ENCODE measurements at places on chromosomes 5 and 9.
A peak's percentile ranks its signal among the peaks of the same experiment; 100 is the strongest.

- no peak for DNase-seq
Measured at GRCh38 chr9:68802525-68803015, 97.5 kb downstream of the PIP5K1B start.

DNA sequence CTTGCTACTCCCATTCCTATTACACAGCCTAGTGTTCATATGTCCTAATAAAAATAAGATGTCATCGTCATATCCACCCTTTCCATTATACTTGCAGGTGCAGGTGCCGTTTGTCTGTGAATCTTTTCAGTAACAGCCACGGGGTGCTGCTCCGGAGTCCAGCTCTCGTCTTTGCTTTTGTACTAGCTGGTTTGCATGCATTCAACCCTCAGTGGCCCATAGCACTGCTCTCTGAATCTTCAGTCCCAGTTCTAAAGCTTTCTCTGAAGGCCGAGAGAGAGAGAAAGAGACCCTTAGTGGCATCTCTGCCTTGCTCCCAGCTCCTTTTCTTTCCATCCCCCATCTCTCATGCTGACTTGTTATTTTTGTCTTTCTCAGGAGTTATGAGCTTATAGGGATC, 468.5 kb downstream of the TMEM232 start:
- no peak for DNase-seq

DNA sequence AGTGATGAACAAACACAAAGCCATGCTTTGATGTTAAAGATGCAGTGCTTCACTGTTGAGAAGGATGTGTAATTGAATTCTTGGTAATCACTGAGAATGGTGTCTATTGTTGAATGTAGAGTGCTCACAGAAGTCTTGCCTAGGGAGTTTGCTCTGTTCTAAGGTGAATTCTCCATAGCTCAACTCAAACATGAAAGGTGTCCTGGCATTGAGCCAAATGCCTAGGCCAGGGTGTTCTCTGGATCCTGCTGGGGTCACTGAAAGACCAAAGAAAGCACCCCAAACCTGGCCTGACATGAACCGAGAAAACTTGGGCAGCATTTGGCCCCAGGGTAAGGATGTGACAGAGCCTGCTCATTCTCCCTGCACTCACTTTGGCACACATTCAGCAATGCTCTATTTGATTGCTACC, 217.3 kb downstream of the ARL15 start:
- no peak for DNase-seq

DNA sequence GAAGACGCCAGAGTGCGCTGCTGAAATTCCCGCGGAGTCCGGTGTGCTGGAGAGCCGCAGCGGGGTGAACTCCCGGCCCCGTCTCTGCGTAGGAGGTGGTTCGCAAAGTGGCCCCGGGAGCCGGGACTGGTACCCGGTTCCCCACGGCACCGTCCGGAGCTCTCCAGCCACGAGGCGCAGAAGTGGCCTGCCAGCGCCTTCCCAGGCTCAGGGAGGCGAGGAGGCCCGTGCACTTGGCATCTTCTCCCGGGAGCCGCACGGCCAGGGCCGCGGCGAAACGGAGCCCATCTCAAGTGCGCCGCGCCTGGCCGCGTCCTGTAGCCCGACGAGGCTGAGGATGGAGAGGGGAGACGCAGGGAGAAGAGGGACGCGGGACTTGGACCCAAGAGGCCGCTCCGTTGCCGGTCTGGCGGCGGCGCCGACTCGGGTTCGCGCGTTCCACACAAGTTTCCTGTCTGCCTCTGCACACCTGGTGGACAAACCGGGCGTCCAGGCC, 1.1 kb upstream of the IRX1 start:
- no peak for DNase-seq

DNA sequence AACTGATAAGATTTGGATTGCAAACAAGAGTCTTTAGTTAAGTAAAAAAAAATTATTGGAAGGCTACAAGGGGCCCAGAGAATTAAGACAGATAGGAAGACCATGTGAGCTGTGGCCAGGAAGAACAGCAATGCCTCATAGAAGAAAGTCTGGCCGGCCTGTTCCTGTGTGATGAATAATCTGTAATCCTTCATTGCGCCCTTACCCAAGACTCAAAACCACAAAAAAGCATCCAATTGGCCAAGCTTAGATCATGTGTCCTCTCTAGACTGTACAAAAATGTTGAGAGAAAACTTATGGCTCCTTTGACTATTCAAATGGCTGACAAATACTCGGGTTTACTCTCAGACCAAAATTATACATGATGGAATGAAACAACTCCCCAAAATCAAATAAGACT, 1383.5 kb downstream of the PTPRD start:
- no peak for DNase-seq

GRCh38 chr9:89481538-89481915, 16.4 kb downstream of the SEMA4D start:
- no peak for DNase-seq

- DNase-seq, result no peak
Measured at GRCh38 chr5:94558028-94558427, 60.4 kb downstream of the KIAA0825 start.

GRCh38 chr5:58629271-58630159, 46.6 kb downstream of the RAB3C start:
- DNase-seq, result no peak

DNA sequence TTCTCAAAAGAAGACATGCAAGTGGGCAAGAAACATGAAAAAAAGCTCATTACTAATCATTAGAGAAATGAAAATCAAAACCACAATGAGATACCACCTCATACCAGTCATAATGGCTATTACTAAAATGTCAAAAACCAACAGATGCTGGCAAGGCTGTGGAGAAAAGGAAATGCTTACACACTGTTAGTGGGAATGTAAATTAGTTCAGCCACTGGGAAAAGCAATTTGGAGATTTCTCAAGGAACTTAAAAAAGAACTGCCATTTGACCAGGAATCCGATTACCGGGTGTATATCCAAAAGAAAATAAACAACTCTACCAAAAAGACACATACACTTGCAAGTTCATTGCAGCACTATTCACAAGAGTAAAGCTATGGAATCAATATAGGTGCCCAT, 595.4 kb upstream of the RIOK2 start:
- DNase-seq, result no peak

DNA sequence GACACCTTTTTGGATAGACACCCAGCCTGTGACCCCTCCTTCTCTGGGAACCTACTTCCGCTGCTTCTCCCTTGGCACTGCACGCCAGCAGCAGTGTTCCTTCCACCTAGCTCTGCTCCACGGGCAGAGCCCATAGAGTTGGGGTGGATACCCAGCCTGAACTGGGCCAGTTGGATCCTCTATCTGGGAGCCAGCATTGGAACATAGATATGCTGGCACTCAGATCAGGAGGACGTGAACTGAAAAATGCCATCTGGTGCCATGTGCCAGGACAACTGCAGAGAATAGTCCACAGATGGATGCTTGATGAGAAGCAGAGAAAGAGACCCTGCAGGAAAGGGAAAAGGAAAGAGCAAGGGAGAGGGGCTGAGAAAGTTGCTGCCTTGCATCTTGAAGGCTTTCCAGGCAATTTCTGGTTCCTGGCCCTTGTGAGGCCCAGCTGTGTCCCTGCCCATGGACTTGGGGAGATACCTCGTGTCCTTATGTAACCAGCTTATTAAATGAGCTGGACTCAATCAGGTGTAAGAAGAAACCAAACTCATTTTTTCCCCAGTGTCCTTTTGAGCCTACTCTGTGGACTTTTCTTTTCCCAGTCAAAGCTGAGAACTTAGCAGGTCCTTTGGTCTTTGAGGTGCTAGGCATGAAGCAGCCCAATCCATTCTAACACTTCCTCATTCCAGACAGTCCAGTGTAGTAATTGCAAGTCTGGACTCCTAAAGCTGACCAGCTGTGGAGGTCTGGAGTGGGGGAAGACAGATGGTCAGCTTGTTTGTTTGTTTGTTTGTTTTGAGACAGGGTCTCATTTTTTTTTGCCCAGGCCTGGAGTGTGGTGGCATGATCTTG, 39.1 kb downstream of the ANGPTL2 start:
- no peak for DNase-seq

GRCh38 chr5:65907135-65907534, 19.2 kb upstream of the ERBIN start:
- DNase-seq, result no peak

DNA sequence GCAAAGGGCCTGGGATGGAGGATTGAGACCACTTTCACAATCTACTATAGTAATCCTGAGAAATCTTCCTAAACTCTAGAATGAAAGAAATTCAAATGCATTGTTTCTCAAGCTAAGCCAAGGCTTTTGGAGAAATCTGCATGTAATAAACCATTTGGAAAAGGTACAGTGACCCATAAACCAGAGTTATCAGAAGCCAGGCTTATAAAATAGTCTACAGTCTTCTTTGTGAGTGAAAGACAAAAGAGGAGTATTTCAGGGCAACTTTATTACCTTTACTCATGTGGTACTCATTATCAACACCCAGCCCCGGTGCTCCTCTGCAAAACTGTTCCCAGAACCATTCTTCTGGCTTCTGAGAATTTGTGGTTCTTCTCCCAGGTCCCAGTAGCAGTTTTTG, 87.0 kb downstream of the GALNT10 start:
- DNase-seq, result no peak

GRCh38 chr9:16848179-16848578, 22.3 kb downstream of the BNC2 start:
- no peak for DNase-seq

DNA sequence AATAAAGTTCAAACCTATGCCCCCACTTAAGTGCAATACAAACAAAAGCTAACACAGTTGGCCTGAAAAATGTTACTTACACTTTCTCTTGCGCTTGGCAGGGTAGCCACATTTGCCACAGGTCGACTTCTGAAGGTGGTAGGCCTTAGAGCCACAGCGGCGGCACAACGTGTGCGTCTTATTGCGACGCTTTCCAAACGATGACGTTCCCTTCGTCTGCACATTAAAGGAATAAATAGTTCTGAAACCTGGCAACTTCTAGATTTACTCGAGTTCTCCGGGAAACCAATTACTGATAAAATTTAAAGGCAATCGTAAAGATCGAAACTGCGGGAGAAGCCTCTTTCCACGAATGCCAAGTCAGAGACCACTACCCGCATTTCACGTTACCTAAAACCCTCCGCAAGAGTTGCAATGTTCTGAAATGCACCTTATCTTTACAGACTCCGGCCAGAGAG, 602 bp downstream of the RPL37 start:
- DNase-seq, result peak; percentile 23

- no peak for DNase-seq
Measured at GRCh38 chr5:2091921-2092320, 209.2 kb upstream of the IRX4 start.

DNA sequence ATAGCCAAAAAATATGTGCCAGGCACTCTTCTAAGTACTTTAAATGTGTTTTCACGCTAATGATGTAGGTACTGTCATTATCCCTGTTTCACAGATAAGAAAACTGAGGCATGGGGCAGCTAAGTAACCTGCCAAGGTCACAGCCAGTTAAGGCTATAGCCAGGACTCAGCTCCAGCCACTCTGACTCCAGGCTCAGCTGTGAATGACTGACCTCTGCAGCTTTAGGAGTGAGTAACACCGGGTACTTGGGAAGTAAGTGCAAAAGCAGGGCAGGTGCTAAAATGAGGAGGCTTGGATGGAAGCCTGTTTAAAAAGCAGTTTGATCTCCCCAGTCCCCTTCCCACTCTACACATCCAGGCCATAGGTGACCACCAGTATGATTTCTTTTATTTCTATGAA, 10.6 kb upstream of the SHC3 start:
- no peak for DNase-seq

- DNase-seq, result no peak
Measured at GRCh38 chr5:180088561-180088960, 17.0 kb upstream of the RNF130 start.

DNA sequence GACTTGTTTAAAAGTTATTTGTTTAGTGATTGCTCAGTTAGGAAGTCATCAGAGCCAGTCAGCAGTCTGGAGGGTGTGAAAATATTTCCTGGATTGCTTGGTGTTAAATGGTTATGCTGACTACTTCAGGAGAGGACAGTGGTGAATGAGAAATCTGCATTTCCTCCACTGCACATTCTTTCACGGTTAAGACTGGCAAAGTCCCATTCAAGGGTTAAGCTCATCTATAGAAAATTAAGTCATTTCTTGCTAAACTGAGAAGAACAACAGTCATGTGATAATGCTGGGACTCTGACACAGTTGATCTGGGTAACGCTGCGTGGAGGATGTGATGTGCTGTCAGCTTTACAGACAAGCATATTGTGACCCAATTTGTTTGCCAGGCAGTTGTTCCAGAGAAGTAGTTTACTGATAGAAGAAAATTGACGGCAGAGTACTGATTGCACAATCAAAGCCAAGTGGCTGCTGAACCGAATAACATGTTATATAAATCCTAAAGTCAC, 80.4 kb downstream of the GRAMD2B start:
- DNase-seq, result no peak

DNA sequence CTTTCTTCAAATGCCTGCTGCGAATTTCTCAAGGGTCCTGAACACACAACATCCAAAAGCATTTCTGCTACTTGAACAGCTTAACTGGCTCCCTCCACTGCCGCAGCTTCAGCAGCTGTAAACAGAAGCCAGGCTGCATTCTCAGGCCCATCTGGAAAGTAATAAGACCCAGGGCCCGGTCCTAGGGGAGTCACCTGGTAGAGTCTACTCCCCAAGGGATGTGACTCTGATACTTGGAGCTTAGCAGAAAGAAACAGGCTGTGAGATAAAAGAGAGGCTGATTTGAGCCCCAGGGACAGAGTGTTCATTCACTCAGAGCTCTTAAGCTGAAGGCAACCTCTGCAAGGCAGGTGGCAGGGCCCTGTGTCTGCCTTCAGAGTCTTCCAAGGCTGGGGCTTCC, 356.8 kb downstream of the SPOCK1 start:
- DNase-seq, result no peak

DNA sequence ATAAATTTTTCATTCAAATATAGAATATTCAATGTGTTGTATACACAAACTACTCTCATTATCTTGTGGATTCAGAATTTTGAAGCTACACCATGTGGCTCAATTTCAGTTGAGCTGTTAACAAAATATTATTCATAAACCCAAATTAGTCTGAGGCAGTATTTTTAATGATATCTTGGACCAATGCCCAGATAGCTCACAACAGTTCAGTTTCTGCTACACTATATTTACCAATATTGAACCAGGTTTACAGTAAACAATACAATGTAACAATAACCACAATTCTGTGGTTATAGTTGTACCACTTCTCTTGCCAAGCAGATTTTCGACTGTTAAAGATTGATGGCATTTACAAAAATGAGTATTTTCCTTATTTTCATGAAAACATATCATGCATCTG, 99.9 kb downstream of the SSBP2 start:
- DNase-seq, result no peak

DNA sequence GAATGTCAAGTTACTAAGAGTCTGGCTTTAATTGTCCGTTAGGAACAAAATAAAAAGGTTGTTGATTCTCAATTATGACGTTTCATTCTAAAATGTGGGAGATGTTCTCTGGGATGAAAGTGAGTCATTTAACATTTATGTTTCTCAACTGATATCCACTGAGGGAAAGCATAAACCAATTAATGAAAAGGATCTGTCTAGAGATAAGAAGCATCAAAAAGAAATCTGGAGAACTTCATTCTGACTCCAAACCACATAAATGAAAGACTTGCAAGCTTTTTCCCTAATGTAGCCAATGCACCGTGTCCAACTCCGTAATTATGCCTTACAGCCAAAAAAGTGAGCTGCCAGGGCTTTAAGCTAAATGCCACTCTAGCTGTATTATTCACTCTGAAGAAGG, 654.2 kb downstream of the TLE1 start:
- DNase-seq, result no peak

Data from bone marrow (tissue), 2 donors.